ENCODE measurements at places on chromosomes 16 and 17.

DNA sequence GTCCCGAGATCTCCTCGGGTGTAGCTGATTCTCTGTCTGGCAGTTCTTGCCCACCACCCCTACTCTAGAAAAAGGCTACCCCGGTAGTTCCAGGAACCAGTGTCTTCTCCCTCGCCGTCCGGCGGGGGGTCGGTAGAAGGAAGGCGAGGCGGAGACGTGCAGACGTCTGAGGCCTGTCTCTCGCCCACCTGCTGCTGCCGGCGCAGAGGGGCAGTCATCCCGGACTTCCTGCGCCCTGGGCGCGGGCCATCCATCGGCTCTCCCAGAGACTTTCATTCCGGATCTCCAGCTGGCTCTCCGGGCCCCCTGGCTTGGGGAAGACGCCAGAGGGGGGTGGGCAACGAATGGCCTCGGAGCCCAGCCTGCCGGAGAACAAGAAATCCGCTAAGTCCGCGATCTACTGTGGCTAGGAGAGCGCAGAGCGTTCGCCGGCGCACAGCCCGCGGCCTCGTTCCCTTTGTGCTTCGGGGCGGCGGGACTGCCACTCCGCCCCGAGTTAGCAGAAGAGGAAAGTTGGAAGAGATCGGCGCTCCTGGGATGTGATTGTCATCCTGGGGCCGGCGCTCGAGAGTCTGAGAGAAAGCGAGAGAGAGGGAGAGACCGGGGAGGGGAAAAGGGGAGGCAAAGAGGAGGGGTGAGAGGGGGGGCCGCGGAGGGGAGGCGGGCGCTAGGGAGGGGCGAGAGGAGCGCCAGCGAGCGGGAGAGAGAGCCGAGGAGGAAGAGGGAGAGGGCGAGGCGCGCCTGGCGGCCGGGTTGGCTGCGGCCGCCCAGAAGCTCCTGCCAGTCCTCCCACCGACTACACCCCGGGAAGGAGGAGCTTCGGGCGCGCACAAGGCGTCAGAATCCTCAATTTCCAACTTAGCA is at the start of gene IRX5:
Gene IRX5, plus strand, starts transcription at position 861 of the 864 bp plus-strand sequence. CDS start 334 bp downstream, outside the sequence.
- no peak for DNase-seq

DNA sequence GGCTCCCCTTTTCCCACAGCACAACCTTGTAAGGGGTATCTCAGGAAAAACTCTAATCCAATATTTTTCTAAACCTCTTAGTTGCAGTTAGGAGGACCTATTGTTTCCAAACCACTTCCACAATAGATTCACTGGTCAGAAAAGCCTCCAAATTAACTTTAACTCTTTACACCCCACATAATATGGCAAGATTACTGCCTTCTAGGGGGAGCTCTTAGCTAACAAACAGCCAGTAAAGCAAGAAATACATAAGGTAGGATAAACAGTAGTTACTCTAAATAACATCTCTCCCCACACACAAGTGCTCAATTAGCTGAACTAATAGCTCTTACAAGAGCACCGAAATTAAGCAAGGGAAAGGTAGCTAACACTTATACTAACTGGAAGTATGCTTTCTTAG is 192.1 kb upstream of the KIF2B start:
- no peak for DNase-seq

- peak; percentile 25 for DNase-seq
Observed at GRCh38 chr17:39800540-39800939, 62.8 kb downstream of the GRB7 start.

DNA sequence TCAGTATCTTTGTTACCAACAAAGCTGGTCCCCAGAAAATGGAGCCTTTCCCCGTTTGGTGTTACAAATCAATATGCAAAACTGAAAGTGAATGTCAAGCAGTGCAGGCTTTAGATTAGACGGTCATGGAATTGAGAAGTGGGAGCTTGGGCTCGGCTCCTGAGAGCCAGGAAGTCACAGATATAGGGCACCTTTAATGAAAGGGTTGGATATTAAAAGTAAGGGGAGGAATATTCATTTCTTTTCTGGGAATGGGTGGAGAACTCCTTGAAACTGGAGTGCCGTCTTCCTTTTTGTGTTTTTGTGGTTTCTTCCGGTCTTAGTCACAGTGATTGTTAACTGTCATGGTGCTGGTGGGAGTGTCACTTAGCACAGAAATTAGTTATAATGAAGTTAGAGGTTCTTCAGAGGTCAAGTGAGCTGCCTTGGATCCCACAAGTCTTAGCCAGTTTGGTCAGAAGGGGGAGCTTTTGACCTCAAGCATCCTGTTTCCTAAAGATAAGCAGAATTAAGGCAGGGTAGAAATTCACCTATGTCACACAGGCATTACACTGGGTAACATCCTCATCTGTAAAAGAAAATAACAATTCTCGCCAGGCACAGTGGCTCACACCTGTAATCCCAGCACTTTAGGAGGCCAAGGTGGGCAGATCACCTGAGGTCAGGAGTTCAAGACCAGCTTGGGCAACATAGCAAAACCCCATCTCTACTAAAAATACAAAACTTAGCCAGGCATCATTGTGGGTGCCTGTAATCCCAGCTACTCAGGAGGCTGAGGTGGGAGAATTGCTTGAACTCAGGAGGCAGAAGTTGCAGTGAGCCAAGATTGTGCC is 9.6 kb upstream of the EIF1 start:
- DNase-seq = no peak

DNA sequence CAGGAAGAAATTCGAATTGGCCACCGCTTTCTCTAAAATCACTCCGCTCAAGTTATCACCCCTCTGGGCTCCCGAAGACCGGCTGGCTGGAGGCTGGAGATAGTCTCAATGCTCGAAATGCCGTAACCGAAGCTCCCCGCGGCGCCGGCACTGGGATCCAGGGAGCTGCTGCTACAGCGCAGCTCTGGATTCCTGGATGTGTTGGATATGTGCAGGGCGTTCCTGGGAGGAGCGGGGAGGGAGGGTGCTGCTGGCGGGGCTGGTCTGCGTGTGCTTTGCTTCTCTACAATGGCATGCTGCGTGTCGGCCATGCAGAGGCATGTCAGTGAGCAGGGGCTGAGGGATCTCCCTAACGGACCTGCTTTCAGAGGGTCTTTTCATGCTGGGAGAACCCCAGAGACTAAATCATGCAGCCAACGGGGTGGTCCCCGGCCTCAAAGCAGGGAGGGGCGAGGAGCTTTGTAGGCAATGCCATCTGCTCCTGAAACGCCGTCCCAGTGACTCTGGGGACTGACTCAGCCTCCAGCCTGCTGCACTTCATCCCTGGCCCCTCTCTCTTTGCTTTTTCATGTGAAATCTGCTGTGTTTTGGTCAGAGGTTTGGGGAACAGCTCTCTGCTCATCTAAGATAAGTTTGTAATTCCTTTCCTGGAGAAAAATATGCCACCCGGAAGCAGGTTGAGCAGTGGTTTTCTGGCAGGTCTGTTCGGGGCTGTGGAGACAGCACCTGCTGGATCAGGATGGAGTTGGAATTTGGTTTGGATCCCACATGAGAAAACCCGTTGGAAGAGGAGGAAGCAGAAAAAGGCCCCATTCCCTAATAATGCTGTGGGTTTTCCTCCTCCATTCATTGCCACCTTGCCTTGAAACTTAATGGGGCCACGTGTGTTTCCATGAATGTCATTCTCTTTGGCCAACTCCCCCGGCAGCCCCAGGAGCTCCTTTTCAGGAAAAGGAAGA is 311.4 kb downstream of the SEC14L1 start:
- DNase-seq = no peak

GRCh38 chr16:8278031-8278580 is 312.2 kb downstream of the TMEM114 start:
- DNase-seq = no peak

- DNase-seq = no peak
Observed at GRCh38 chr17:27353033-27353460, 59.1 kb downstream of the WSB1 start.

GRCh38 chr17:37849617-37849972 is 74.6 kb upstream of the TBC1D3K start:
- DNase-seq = no peak

GRCh38 chr17:33667671-33668070 is 374.6 kb upstream of the ASIC2 start:
- DNase-seq = no peak

GRCh38 chr17:8375738-8376259 is 705 bp downstream of the KRABD2 start:
- DNase-seq = no peak

- DNase-seq = no peak
Observed at GRCh38 chr17:5210614-5211252, 19.1 kb upstream of the ZNF594 start.

DNA sequence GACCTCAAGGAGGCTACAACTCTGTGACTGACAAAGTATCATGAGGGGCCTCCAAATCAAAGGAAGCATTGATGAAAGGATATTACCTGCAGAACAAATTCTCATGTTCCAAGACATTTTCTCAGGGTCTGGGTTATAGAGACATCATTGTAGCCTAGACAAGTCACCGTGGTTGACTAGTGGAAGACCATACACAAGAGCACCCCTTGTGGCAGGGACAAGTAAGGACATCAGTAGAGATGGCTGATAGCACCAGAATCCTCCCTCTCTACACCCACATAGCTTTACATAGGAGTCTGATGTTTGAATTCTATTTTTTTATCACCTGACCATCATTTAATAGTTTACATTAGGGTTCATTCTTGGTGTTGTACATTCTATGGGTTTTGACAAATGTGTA is 32.5 kb upstream of the CDH8 start:
- no peak for DNase-seq

DNA sequence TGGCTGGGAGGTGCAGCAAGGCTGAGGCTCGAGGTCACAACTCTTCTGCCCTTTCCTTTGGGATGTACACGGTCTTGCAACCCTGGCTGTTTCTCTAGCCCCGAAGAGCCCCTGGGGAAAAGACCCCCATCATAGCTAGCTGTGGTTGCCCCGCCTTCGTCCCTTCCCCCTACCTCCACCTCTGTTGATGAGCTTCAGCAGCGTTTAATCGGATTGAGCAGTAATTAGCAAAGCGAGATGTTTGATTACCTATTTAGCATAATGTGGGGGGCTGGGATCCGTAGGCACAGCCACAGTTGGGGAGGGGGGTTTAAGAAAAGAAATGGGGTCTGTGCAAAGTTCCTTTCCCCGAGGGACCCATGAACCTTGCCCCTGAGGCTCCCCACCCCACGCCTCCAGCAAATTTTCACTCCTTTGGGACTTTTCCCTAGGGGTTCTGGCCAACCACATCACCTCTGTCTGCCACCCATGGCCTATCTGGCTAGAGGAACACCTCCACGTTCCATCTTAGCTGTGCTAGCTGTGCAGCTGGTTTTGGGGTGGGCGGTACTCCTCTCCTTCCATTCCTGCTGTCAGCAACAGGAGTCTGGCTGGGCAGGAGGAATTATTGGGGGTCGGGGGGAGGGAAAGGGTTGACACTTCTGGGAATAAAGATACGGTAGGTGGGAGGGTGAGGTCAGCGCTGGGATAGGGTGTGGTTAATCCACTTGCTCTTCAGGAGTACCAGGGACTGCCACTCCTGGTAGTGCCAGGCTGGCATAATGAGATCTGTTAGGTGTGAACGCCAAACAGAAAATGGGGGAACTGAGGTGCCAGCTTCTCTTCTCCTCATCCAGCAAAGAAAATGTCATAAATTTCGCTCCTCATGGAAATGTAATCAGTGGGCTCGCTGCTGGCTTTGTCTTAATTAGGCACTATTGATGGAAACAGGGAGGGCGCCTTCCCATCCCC is 1.3 kb upstream of the DNAH2 start:
- no peak for DNase-seq

DNA sequence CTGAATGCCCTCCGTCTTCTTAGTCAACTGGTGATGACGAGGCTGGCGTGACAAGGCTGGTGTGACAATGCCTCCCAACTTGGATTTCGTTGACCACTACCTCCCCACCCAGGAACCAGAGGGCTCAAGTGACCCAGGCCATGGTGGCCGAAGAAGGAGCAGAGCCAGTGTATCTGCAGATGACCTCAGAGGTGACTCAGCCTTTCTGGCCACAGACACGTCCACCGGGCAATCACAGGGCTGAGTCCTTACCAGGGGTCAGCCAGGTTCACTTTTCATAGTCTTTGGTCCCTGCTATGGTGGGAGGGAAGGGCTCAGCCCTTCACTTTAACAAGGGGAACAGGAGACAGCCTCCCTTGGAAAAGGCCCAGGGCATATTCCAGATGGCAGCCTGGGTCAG is 116.3 kb downstream of the MAF start:
- DNase-seq = no peak

DNA sequence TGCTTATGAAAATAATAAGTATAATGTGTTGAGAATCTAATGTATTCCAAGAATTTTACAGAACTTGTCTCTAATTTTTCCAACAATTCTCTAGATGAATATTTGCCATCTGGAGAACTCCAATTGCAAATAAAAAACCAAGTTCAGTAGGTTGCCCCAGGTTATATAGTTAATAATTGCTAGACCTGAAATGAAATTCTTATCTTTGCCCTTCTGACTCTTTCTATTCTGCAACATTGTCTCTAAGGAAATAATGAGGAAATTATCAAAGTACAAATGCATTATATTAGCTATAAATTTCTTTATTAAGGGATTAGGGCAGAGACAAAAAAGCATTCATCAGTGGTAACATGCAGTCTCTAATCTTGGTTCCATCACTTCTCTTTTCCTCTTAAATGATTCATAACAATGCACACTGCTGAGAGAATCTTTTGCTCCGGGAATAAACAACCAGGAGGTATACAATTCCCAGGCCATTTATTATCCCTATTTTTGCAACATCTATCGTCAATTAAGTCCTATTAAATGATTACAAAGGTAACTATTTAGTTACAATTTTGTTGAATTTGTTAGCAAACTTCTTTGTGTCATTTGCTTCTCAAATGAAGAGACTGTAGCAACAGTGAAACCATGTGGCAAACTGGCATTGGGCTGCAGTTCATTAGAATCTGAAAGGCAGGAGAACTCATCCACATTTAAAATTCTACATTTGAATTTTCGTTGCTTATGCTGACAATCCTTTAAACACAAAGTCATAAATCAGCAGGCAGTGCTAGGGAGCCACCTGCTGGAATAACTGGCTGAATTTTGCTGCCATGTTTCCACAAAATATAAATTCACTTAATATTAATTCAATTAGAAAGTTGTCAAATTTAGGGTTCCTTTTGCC is 349.6 kb downstream of the KIF2B start:
- DNase-seq = no peak

DNA sequence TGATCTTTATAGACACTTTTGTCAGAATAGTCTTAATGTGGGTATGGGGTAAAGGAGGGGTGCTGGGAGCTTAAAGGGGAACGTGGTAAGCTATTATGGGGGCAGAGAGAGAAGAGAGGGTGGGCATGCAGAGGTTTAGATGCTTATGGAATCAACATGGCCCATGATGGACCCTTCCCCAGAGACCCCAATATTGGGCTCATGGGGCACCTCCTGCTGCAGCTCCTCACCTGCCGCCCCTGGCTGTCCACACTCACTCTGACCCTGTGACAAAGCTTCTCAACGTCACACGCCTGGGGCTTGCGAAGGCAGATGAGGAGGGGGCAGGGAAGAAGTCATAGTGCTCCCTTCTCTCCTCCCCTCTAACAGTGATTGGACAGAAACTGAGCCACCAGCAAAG is 95.3 kb downstream of the SHISA6 start:
- DNase-seq = no peak

GRCh38 chr16:88349903-88350900 is 32.6 kb upstream of the ZNF469 start:
- no peak for DNase-seq

GRCh38 chr16:82653550-82654511 is 27.1 kb downstream of the CDH13 start:
- DNase-seq = no peak

- no peak for DNase-seq
Observed at GRCh38 chr17:31404028-31404949, 12.8 kb downstream of the RAB11FIP4 start.

GRCh38 chr17:77085926-77086432 is 54.8 kb upstream of the SEC14L1 start:
- DNase-seq = no peak

GRCh38 chr17:31854672-31855071 is 4.4 kb downstream of the COPRS start:
- DNase-seq = no peak
